Coronary artery (tissue), 2 donors: ENCODE measurements at places on chromosomes 5 and 9.

DNA sequence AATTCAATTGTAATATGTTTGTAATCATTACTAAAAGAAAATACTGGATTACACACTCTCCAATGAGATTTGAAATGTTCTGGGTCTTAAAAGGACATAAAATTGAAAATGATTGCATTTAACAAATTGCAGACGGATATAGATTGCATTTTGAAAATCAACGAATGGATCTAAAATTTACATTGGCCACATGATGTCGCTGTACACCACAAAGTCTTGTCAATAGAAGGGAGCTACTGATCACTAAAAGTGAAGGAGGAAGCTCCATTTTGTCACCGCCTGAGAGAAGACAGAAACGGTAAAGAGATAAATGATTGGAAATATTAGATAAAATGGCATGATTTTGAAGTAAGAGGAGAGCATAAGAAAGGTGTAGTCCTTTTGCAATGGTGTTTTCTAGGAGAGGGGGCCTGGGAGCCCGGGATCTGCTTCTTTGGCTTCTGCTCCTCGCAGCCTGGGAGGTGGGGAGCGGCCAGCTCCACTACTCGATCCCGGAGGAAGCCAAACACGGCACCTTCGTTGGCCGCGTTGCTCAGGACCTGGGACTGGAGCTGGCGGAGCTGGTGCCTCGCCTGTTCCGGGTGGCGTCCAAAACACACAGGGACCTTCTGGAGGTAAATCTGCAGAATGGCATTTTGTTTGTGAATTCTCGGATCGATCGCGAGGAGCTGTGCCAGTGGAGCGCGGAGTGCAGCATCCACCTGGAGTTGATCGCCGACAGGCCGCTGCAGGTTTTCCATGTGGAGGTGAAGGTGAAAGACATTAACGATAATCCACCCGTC is at the start of gene PCDHA1:
Gene PCDHA1 (plus strand): TSS at position 236 of the 782 bp plus-strand sequence.
- DNase-seq, result no peak

DNA sequence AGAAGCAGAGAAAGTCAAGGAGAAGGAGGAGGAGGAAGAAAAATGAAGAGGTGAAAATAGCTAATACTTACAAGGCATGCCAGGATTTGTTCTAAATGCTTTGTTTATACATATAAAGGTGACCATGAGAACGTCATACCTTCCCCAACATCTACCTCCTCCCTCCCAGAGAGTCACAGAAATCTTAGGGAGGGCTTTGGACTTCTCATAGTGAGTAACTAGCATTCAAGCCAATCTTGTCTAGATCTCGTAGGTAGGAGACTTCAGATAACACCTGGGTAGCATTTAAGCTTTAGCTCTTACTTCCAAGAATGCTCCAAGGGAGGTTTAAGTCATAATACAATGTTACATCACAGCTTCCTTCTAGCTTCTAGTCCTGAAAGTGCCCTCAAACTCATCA is 36.5 kb upstream of the GPBP1 start:
- DNase-seq, result no peak

- DNase-seq, result no peak
These were observed 40.9 kb downstream of the RAD23B start for GRCh38 chr9:107323836-107324585.

GRCh38 chr9:126521551-126521950 is 92.2 kb upstream of the LMX1B start:
- DNase-seq, result no peak

- DNase-seq, result no peak
These were observed 1019.5 kb downstream of the NR2F1-AS1 start for GRCh38 chr5:92561411-92561959.

DNA sequence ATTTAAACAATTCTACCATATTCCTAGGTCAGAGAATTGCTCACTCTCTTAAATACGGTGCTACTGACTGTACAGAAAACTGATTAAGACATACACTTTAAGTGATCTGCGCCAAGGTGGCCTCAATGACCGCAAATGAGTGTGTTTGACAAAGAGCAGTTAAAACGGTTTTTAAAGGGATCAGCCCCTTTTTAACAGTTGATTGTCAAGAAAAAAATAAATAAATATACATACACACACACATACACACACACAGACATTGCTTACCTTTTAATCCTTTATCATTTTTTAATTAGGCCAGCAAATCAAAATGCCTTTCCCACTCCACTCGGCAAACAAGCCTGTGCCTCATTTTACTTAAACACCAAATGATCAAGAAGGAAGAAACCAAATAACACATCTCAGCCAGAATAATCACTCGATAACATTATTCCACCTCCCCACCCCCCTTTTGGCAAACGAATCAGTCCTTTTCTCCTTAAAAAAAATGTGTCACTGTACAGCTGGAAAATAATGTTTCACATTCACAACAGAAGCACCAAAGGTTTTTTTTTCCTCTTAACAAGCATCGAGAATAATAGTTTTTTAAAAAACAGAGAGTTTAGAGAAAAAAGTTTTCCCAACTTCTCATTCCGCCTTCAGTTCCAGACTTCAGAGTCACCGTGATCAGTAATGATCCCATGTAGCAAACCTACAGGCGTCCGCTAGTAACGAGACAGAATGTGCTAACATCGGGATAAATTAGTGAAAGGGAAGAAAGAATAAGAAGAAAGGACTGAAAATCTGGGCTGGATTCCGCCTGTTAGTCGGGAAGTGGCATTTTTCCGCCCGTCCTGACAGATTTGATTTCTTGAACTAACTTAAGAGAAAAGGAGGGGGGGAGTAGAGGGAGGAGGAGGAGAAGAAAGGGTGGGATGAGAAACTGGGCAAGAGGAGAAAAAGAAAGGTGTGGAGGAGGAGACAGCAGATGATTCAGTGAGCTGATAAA is at the start of gene ZNF608:
Gene ZNF608 (minus strand): TSS at position 712 of the 988 bp plus-strand sequence. CDS start 1,650 bp downstream, outside the sequence.
- DNase-seq, result peak; percentile 72

DNA sequence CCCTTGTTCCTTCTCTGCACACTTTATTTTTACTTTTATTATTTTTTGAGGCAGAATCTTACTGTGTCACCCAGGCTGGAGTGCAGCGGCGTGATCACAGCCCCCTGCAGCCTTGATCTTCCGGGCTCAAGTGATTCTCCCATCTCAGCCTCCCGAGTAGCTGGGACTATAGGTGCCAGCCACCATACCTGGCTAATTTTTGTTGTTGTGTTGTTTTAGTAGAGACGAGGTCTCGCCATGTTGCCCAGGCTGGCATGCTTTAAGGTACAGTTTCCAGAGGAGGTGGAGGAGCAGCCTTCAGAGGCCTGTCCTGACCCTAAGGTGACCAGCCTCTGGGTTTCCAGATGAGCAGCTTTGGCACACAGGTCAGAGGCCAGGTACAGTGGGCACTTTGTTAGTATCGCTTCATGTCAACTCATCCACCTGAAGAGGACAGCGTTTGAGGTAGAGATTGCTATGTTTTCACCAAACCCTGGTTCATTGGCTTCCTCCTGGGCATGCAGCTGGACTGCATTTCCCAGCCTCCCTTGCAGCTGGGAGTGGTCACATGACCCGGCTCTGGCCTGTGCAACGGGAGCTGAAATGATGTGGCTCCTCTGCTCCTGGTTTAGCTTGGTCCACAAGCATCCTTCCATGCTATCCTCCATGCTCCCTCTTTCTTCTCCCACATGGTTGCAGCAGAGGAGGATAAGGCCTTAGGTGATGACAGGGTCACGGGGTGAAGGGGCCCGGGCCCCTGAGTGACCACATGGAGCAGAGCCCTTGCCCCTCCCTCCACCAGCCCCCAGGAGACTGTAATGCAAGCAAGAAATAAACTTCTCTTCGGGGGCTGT is 139.3 kb upstream of the IER5L start:
- peak; percentile 79 for DNase-seq

- peak; percentile 4 for DNase-seq
These were observed 16.5 kb downstream of the TPPP start for GRCh38 chr5:676699-677076.

DNA sequence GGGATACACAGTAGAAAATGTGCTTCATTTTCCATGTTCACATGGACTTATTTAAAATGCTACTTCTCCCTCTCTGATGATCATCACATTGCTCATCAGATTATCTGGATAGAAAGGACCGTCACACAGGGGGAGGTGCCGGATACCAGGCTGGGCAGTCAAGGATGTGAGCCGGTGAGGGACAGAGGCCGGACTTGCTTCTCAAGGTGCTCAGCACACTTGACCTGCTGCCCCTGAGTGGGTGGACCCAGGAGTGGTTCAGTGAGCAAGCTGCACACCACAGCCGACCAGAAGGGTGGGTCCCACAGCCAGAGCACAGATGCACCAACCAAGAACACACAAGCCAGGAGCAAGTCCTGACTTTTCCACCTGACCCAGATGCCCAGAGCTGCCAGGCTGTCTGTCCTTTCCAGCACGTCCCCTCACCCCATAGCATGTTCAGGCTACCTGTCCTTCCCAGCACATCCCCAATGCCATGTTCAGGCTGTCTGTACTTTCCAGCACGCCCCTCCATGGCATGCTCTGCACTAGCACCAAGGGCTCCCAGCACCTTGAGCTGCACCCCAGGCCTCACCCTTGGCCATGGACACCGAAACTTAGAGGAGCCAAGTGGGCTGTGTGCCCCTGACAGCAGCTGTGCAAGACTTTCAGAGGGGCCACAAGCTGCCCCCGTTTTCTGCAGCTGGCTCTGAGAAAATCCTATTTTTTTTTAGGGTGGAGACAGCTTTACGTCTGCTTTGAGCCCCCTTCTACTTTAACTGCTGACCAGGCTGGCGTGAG is 77.8 kb downstream of the SECISBP2 start:
- DNase-seq, result no peak

- no peak for DNase-seq
These were observed 128.1 kb upstream of the BOD1 start for GRCh38 chr5:173744551-173744950.

DNA sequence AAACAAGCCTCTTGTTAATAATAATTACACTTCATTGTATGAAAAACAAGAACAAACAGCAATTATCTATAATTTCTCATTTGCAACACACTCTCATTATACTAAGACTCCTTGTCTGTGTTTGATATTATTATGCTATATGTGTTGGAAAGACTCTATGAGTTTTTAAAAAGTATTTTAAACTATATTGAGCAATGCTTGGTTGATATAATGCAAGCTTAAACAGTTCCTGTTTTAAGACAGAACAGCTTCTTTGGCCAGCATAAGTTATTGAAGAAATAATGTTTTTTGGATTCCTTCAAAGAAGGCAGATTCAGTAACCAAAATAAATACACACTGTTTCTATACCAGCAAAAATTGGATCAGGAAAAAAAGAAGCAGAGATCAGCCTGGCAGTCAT is 871.4 kb downstream of the MAT2B start:
- DNase-seq, result no peak

DNA sequence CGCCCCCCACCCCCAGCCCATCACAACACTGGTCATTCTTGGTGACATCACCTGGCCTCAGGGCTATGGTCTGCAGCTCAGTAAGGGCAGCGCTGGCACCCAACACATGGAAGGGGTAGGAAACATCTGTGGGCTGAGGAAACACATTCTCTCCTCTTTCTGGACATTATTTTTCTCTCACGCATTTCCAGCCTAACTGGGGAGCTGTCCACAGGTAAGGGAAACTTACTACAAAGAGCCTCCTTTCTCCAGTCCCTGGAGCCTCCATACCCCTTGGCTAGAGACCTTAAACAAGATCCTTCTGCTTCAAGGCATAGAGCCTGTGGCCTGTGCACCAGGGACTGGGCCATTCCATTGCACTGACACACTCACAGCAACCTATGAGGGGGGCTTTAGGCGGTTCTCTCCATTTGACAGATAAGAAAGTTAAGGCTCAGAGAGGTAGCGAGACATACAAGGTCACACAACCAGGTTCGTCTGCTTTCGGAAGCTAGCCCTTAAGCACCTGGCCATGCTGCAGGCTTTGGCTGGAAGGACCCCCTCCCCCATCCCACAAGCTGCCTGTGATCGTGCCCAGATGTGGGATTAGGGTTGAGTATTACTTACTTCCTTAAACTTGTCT is 40.7 kb downstream of the CXXC5 start:
- DNase-seq, result no peak

- DNase-seq, result no peak
These were observed 8.8 kb upstream of the RASGEF1C start for GRCh38 chr5:180217797-180218196.

GRCh38 chr5:80659106-80659505 is 4.3 kb upstream of the DHFR start:
- no peak for DNase-seq

DNA sequence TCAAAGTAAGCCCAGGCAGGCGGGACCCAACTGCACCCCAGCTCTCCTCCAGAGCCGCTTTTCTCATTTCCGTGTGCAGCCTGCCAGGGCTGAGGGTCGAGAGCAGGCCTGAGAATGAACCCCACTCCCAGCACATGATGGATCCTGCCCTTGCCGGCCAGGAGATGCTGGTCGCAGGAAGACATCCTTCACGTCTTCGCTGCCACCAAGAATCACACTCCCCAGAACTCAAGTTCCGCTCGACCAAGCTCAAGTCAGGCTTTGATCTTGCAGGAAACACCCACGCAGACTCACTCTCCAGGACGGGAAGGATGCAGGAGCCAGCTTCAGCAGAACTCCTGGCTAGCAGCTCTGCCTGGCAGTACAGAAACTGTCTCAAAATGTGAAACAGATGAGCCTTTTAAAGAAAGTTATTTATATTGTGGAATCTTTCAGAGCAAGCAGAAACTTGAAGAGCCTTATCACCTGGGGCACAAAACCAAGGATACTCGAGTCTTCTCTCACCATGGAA is 102.4 kb downstream of the ROR2 start:
- peak; percentile 64 for DNase-seq

DNA sequence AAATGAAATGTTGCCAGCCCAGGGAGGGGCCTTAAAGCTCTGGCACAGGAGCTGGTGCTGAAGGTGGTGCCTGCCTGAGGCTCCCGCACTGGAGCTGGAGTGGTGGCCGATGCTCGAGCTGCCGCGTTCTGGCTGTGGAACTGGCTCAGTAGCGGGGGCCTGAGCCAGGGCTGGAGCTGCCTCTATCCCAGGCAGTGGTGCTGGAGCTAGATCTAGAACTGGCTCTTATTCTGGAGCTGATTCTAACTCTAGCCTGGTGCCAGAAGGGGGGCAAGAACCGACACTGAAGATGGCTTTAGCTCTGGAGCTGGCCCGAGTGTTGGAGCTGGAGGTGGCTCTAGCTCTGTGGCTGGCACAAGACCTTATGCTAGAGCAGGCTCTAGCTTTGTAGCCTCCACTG is 19.2 kb downstream of the OBP2B start:
- no peak for DNase-seq

- DNase-seq, result no peak
These were observed 43.1 kb upstream of the TTC39B start for GRCh38 chr9:15349892-15350761.

- no peak for DNase-seq
These were observed 8.4 kb downstream of the ZNF131 start for GRCh38 chr5:43129161-43129560.

DNA sequence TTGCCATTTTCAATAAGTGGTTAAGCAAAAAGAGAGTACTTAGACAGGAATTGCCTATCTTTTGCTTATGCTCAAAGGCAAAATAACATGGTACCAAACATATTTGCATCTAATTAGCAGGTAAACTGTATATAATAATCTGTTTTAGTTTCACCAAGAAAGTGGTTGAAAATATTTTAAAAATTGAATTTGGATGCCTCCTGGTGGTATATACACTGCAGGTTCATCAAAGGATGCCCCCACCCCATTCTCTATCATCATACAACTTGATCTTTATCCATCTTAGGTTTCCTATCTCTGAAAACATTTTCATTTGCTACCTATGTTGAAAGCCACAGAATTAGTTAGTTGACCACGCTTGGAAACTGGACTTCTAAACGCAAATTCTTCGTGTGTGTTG is 47.0 kb upstream of the MROH2B start:
- DNase-seq, result no peak

GRCh38 chr5:178769617-178770260 is 39.3 kb upstream of the ZNF354A start:
- DNase-seq, result no peak

- no peak for DNase-seq
These were observed 6.1 kb upstream of the COL5A1 start for GRCh38 chr9:134635351-134636148.
